Progenitor cell of endocrine pancreas (in vitro differentiated cells): ENCODE measurements at places on chromosomes 7 and 10.
A peak's percentile ranks its signal among the peaks of the same experiment; 100 is the strongest.

GRCh38 chr10:108775911-108776475 is 1147.3 kb downstream of the XPNPEP1 start:
- DNase-seq: no peak

GRCh38 chr7:1087952-1088920 is at the start of gene GPER1:
TSS of gene GPER1 (plus strand) at chr7:1088113. CDS start at chr7:1091729, 3,616 bp downstream.
- DNase-seq: no peak

DNA sequence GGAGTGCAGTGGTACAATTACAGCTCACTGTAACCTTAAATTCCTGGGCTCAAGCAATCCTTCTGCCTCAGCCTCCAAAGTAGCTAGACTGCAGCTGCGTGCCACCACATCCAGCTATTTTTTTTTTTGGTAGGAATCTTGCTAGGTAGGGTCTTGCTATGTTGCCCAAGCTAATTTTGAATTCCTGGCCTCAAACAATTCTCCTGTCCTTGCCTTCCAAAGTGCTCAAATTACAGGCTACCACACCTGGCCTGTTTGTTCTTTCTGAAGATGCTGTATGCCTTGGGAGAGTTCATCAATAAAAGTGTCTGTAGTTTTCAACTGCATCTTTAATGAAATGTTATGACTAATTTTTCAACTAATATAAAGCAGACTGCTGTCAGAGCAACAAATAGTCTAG is 452 bp downstream of the SAMD9 start:
- DNase-seq: no peak

DNA sequence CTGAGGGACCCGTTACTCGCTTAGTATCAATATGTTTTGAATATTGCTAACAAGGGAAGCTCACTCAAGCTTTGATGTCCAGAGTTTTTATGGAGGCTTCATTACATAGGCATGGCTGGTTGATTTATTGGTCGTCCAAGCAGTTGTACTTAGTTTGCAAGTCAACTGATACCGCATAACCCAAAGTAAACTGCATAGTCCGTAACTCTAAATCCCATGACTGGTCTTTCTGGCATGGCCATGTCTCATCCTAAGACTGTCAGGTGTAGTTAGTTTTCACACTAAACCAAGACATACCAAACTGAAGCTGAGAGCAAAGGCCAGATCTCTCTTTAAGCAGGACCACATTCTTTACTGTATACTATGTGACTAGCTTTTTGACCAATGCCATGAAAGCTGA is 397.9 kb downstream of the TFEC start:
- DNase-seq: no peak

- DNase-seq: no peak
These were observed 1326.4 kb upstream of the SORCS1 start for GRCh38 chr10:108490944-108491343.

- no peak for DNase-seq
These were observed 81.5 kb downstream of the CCNY start for GRCh38 chr10:35417795-35418194.

- peak; percentile 76 for DNase-seq
These were observed at the start of gene WDR37 for GRCh38 chr10:1056326-1057105. TSS of gene WDR37 (plus strand) at chr10:1056385. CDS start at chr10:1072156, 15,771 bp downstream.
